Stimulated activated CD8-positive, alpha-beta memory T cell treated with anti-CD3 and anti-CD28 coated beads, Interleukin-15, amount 100 ng/mL, for 4 hours (primary cell): ENCODE measurements at places on chromosomes 16 and 17.
A peak's percentile ranks its signal among the peaks of the same experiment; 100 is the strongest.

DNA sequence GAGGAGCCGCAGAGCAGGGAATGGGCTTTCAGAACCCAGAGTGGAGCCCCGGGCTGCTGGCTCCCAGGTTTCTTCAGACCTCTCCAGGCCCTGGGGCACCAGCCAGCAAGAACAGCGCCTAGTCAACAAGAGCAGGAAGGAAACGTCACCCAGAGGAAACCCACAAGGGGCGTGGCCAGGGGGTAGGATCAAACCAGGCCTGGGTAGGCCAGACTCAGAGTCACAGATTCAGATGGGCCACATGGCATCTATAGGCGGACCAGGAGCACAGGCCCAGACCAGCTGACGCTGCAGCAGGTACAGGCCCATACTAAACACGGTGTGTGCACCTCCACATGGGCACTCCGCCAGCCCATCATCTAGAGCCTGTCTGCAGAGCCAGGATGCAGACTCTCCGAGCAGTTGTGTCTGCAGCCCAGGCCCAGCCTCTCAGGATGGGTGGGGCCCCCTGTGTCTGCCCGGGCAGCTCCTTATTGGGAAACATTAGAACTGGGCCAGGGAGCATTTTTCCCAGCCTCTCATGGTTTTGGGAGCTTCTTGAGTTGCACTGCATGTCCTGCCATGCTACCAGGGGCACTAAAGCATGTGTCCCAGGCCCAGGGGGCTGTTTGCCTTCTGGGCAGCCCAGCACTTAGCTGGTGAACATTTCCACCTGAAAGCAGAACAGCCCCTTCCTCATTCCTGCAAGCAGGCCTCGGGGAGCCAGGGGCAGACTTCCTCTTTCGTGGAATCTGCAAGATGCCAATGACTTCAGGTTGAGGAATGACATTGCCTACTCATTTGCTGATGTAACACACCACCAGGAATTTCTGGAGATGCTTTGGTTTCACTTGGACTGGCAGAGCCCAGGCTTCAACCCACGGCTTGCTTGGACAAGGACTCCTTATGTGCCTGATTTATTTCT is at the start of gene NLRP1:
Gene NLRP1, minus strand, starts transcription at position 127 of the 904 bp plus-strand sequence. CDS start 552 bp downstream, outside the sequence.
- DNase-seq = peak; percentile 90

- DNase-seq = peak; percentile 43
Observed at GRCh38 chr17:44137891-44138709, 3.6 kb upstream of the HROB start.

GRCh38 chr17:39536468-39536867 is 71.3 kb downstream of the NEUROD2 start:
- DNase-seq = no peak

GRCh38 chr17:59165933-59166342 is 10.4 kb downstream of the PRR11 start:
- no peak for DNase-seq

GRCh38 chr16:68954911-68955635 is 111.7 kb downstream of the TANGO6 start:
- DNase-seq = no peak

DNA sequence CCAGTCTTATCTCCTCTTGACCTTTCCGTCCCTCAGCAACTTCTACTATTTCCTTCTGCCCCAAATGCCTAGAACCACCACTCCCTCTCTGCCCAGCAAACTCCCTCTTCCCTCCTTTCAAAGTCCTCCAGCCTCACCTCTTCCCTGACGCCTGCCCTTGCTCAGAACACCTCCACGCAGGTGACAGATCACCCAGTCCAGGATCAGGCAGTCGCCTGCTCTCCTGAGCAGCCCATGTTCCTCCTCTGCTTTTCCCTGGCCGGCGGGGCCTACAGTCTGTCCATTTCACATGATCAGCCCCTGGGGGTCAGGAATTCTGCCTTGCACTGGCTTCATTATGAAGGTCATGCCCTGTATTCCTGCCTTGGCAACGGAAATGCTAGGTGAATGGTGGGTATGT is 422 bp downstream of the CD300LF start:
- no peak for DNase-seq

- DNase-seq = no peak
Observed at GRCh38 chr16:10206215-10206614, 24.0 kb upstream of the GRIN2A start.

DNA sequence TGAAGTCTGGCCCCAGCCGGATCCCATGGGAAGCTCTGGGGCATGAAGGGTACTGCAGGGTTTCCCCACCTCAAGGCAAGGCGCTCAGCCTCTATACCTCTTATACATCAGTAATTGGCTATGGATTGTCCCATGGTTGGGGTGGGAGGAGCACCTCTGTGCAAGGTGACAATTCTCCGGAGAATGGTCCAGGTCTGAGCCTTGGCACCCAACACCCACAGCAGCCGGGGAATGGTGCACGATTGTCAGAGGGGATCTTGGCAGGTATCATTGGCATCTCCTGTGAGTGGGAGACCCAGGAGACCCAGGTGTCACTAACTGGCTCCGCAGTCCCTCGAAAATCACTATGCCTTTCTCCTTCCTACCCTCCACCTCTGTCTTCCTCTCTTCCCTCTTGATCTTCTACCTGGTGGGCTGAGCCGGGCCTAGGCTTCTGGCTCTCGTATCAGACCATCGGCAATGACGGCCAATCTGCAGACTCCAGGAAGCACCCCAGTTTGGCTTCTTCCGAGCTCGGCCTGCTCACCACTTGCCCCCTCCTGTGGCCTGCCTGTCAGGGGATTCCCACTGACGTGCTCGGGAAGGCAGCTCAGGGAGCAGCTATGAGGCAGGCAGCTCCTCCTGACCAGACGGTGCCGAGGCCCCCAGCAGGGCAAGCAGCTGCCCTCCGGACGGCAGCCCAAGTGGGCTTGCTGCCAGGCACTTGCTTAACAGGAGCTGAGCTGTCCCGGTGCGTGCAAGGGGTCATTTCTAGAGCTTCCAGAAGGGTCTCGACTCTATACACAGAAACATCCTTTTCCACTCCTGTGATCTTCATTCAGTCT is 10.0 kb upstream of the CALB2 start:
- DNase-seq = no peak

- DNase-seq = no peak
Observed at GRCh38 chr16:3348547-3349167, 7.0 kb upstream of the OR2C1 start.

DNA sequence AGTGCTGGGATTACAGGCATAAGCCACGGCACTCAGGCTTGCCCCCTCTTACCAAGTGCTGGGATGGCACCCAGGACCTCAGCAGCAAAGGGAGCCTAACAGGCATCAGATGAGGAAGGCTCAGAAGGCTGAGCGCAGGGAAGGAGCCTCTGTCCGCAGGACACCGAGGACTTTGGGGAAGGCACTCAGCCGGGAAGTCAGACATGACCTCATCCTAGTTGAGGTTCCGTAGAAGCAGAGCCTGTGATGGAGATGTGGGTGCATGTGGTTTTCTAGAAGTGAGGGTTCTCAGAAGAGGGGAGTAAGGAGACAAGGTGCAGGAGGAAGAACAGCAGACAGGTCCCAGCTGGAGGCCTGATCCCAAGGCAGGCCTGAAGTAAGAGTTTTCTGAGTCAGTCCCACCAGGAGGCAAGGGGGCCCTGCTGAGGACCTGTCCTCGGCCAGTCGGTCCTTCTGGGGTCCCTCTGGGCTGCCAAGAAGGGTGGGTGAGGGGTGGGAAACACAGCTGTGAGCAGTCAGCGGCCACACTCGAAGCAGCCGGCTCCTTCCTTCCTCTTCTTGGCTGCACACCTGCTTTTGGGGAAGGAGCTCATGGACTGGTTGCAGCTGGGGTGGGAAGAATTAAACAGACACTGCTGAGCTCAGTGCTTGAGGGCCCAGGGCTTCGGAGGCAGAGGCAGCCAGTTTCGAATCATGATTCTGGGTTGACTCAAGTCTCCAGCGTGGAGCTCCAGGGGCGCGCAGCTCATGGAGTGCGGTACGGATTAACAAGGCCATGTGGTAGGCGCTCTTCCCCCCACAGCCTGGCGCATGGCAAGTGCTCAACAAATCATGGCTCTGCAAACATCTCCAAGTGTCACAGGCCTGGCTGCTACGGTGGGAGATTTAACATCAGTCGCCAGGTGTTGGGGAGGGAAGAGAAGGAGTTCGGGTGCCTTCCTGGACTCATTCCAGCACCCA is 38.9 kb upstream of the SNN start:
- DNase-seq = no peak

DNA sequence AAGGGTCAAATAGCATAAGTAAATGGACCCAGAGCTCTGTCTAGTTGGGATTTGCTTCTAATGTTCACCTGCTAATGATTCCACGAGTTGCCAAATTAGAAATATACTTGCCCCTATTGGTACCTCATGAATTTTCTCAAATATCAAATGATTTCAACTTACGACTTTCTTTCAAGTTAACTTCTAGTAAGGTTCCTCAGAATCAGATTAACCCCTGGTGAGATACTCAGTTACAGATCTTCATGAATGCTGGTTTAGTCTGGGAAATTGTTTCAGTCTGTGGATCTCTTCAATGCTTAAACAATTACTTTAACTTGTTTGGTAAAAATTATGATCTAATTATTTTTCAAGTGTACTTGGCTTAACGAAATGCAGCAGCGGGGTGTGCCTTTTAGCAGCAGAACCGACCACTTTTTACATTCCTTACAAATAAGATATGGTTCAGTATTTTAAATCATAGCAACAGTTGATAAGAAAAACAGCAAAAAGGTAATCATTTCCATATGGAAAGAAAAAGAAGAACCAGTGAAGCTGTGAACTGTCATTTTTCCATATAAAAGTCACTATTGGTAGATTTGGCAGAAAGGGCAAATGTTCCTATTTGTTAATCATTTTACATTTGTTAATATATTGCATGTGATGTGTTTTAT is 34.5 kb downstream of the TUBD1 start:
- DNase-seq = no peak

GRCh38 chr17:29713626-29714025 is 90.9 kb upstream of the CORO6 start:
- DNase-seq = no peak

DNA sequence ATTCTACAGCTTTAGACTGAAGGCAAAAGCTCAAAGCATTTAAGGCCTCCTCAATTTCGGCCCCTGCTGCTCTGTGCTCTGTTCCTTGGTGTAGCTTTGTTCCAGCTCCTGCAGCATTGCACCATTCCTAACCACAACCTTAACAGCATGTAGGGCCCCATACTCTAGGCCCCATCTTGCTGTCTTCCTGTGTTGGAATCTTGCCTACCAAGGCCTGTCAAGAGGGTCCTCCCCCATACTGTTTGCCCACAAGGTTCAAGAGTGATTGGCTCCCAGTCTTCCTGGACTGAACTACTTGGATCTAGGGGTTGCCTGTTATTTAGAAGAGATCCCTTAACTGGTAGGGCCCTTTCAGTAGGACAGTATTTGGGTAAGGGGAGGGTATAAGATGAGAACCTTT is 26.8 kb downstream of the TRPV2 start:
- no peak for DNase-seq

- DNase-seq = no peak
Observed at GRCh38 chr17:37791447-37792399, 46.9 kb upstream of the HNF1B start.

GRCh38 chr17:76278952-76279741 is 14.0 kb downstream of the UBALD2 start:
- DNase-seq = peak; percentile 52

DNA sequence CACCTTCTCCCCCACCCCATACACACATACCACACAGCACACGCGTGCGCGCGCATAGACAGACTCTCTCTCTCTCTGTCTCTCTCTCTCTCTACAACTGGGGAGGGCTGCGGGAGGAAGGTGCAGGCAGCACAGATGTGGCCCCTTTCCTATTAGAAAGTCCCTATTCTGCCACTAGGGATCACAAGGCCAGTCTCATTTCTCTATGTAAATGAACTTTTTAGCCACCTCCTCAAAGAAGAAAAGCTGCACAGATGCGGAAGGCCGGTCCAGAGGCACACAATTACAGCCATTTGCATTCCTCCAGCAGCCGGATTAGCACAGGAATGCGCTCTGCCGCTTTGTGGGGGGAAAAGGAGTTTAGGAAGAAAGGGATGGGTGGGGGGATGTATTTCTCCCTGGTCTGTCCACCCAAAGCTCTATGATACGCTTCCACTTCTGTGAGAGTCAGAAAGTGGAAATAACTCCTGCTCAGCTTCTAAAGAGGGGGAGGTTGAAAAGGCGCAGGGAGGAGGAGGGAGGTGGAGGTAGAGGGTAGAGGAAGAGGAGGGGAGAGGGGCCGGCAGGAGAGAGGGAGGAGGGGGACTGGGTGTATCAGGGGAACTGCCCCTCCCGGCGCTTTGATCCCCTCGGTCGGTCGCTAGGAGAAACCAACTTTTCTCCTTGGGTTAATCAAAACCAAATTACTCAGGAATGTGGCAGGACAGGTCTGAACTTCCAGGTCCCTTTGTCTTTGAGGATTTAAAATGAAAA is 11.7 kb downstream of the ZFHX3 start:
- no peak for DNase-seq

GRCh38 chr16:84648595-84649510 is 542 bp downstream of the KLHL36 start:
- DNase-seq = peak; percentile 13

GRCh38 chr16:5252791-5253190 is 155.2 kb upstream of the EEF2KMT start:
- no peak for DNase-seq

GRCh38 chr17:66661411-66662256 is 173.3 kb upstream of the CACNG5 start:
- no peak for DNase-seq

GRCh38 chr16:48434653-48435317 is 49.6 kb upstream of the SIAH1 start:
- DNase-seq = no peak

GRCh38 chr17:81640011-81640410 is 3.0 kb downstream of the TSPAN10 start:
- no peak for DNase-seq
